Stimulated activated CD8-positive, alpha-beta memory T cell treated with anti-CD3 and anti-CD28 coated beads, Interleukin-15, amount 100 ng/mL, for 1 hour (primary cell): ENCODE measurements at places on chromosomes 7 and 10.

DNA sequence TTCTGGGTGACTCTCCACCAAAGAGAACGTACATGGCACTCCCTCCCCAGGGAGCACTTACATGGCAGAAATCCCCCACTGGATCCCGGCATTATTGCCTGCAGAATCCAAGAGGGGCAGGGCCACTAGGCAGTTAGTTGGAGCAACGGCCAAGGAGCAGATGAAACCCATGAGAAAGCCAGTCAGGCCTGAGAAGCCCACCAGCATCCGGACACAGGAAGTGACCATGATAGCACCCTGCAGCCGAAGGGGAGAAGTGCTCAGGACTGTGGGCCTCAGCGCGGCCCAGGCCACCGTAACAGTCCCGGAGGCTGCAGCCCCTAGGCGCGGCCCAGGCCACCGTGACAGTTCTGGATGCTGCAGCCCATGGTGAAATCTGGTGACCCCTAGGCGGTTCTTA lies 43.5 kb downstream of the STRA8 start:
- DNase-seq = no peak

DNA sequence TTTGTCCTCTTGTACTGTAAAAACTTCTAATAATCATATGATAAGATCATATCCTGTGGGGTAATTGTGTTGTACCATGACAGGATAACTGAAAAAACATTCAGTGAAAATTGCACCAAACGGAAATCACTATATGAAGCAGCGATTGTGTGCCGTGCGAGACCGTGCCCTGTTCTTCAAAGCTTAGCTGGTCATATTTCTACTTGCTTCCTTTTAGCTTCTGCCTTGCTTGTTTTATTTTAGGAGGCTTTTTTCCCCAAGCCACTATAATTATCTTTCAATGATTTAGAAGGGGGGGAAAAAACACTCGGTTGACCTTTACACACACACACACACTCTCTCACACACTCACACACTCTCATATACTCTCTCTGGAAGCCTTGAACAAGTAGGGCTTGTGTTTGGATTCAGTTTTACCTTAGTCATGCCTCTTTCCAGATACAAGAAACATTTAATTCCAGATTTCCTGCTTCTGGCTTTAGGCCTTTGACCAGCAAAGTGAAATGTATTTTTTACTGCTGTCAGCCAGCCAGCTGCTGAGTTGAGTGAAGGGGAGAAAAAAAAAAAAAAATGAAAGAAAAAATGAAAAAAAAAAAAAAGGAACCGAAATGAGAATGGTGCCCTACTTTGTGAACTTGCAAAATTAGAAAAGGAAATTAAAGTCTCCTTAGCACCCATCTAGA lies 181.4 kb downstream of the ARID5B start:
- no peak for DNase-seq

DNA sequence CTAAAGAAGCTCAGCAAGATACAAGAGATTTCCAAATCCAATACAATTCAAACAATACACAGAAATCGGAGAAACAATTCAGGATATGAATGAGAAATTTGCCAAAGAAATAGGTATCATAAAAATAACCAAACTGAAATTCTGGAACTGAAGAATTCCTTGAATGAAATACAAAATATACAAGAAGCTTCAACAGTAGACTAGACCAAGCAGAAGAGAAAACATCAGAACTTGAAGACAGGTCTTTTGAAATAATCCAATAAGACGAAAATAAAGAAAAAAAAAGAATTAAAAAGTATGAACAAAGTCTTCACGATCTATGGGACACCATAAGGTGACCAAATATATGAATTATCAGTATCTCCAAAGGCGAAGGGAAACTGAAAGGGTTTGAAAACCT lies 2.8 kb upstream of the IFIT2 start:
- DNase-seq = no peak

DNA sequence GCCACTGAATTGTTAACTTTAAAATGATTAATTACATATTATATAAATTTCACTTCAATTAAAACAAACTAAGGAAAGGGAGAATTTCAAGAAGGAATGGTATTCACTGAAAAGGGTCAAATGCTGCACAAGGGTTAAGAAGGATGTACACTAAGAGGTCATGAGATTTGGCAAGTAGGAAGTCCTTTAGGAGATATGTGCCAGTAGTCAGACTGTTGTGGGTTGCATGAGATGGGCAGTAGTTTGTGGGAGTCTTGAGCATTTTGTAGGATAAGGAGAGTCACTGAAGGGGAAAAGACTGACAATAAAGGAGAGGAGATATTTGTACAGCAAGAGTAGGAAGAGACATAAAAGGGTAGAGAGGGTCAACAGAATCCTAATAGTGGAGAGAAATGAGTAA lies 12.4 kb upstream of the PTPN12 start:
- DNase-seq = no peak

DNA sequence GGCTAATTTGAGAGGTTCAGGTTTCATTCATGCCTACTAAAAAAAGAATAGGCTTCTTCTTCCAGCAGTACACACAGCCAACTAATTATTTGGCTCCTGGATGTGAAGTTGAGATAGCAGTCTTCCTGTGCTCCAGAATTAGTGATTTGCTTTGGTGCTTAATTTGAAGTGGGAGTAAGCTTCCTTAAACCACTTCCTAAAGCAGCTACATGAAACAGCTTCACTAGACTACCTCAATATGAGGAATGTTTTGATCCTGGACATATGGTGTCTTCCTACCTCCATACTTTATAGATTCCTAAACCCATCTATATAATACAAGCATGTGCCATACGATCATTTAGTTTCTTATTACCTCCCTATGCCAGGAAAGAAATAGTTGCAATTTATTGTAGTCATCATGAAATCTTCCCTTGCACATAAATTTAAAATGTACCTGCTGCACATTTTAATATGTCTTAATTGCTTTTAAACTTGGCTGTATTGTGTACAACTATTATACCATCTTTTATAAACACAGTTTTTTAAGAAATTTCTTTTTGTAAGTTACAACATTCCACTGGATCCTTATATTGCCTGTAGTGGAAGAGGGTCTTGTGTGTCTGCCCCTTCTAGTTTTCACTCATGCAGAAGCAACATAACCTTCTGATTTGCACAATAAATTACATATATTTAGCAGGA lies 8.6 kb downstream of the VIM start:
- no peak for DNase-seq

DNA sequence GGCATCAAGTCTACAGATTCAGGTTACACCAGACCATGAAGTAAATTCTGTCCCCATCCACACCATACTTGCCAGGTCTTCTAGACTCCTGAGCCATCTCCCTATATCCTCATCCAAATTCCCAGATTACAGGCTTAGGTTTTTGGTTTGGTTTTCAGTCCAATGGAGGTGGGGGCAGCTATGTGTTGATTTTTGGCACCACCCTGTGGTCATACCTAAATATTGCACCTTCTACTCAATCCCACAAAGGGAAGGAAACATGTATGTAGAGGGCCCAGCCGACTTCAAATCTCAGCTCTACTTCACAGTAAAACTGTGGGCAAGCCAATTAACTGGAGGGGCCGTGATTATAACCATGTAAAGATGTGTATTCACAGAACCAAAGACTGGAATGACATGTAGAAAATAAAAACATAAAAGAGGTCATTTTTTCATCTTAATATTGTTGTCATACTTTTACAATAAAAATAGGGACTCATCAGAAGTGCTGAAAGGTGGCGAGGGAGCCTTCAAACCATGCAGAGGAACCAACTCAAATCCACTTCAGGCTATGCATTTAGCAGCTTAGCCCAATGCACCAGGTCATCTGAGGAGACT lies 19.8 kb downstream of the ERCC6 start:
- DNase-seq = no peak
